ENCODE measurements at places on chromosomes 11 and 22.
A peak's percentile ranks its signal among the peaks of the same experiment; 100 is the strongest.

DNA sequence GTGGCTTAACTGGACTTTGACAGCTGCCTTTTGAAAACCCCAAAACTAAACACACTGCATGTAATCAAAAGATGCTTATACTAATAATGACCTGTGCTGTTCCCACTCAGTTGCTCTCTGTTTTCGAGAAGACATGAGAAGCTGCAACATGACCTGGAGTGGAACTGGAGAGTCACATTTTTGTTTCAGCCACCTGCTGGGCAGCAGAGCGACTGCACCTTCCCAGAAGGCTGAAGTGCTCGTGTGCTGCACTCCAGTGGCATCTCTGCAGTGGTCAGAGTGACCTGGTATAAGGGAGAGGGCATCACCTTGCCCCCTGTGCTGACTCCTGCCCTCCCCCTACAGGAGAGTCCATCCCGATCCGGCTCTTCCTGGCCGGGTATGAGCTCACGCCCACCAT lies 8.6 kb downstream of the THYN1 start:
- peak; percentile 52 for DNase-seq

- DNase-seq: peak; percentile 73
These were observed 10.7 kb upstream of the NLRP6 start for GRCh38 chr11:267491-267994.

DNA sequence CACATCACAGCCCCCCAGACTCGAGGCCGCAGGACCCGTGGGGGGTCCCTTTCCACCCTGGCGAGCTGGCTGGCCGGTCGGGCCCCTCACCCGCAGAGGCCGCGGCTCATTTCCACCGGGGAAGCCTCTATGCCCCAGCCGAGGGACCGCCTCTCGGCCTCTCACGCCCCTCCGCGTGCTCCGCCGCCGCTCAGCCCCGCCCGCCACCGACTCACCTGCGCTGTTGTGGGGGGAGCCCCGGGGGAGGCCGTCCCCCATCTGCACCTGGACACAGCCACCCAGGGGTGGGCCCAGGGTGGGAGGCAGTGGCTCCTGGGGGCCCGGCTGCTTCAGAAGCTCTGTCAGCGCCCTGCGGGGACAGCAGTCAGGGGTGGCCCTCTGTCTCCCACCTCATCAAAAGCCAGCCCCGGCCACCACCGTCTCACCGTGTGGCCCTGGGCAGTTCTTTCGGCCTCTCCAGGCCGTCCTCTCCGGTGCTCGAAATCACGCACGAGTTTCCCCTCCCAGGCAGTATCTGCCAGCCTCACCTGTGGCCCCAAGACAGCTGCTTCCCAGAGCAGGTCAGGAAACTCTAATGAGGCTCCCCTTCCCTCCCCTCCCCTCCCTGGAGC lies 3.8 kb downstream of the SHISA8 start:
- no peak for DNase-seq

DNA sequence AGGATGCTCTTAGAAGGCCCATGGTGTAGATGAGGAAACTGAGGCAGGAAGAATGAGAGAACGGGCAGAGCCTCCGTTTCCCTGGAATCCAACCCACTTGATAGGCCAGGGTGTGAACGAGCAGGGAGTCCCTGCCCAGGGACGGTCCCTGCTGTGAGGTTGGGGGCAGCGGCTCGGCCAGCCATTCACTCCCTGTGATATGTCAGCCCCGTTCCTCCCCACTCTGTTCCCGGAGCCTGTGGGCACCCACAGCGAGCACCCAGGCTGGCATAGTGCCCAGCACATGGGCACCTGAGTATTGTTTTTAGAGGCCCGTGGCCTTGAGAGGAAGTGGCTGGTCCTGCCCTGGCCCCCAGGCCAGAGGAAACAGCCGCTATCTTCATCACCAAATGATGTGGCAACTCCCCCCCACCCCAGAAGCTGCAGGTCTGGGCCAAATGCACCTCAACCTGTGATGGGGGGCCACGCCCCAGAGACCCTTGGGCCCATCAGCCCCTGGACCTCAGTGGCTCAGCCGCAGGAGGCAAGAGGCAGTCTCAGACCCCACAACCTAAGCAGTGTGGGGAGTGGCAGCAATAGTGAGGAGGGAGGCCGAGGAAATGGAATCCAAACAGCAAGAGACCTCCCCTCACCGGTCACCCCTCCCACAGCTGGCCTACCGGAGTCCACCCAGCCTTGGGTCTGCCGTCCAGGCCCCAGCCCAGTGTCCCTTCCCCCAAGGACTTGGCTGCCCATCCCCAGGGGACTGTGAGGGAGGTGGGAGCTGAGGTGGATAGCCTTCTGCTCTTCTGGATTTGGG lies 2.1 kb downstream of the ALDH3B1 start:
- no peak for DNase-seq

GRCh38 chr22:36336246-36337182 lies 51.3 kb downstream of the MYH9 start:
- DNase-seq: no peak

- no peak for DNase-seq
These were observed 1005.9 kb downstream of the BRD1 start for GRCh38 chr22:48821727-48822126.

- DNase-seq: no peak
These were observed 1168.2 kb downstream of the BRD1 start for GRCh38 chr22:48659404-48659996.

DNA sequence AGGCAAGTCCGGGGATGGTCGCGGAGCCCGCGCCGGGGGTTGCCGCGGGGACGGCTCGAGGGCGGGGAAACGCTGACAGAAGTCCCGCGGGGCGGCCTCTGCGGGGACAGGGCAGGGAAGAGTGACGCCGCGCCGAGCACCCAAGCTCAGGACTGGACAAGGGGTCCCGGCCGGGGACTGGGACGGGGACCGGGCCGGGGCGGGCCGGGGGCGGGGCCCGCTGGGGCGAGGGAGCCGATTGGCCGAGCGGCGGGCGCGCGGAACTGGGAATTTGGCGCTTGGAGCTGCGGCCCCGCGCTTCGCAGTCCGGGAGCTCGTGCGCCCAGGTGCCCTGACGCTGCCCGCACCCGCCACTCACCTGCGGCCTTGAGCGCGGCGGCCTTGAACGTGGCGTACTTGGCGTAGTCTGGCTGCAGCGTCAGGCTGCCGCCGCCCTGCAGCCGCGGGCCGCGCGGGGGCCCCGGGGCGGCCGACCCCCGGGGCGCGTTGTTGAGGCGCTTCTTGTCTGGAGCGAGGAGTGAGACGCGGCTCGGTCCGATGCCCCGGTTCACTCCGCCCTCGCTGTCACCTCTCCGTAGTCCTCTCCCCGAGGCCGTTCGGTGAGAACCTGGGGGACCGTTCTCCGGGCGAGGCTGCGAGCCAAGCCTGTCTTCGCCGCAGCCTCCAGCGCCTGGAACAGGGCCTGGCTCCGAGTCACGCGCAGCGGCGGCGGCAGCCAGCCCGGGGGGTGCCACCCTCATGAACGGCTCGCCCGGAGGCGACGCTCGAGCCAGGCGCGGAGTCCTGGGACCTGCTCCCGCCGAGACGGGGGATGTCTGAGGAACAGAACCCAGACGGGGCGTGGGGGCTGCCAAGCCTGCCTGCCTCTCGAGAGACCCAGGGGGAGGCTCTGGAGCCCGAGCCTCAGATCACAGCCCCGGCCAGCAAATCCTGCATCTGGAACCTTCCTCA lies 4.5 kb downstream of the SHISA8 start:
- no peak for DNase-seq

GRCh38 chr11:130121445-130121978 lies 38.1 kb upstream of the ST14 start:
- no peak for DNase-seq

DNA sequence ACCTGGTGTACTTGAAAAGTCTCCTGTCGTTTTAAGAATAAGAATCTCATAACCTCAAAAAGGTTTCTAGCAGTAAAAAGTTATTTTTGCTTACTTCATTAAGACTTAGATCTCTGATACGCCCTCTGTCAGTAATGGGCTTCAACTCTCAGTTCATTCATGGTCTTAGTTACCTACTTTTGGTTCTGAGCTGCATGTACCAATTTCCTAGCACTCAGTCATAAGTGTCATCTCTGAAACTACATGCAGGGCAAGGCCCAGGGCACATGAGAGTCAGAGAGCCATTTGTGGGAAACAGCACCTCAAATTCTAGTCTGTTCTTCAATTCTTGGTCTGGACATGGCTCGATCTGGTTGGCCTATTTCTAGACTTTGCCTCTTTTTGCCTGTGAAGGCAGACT lies 838.4 kb downstream of the FAM181B start:
- DNase-seq: no peak

GRCh38 chr11:123547180-123547579 lies 107.2 kb downstream of the SCN3B start:
- DNase-seq: peak; percentile 7

GRCh38 chr11:105960252-105961245 lies 61.5 kb downstream of the MSANTD4 start:
- no peak for DNase-seq

DNA sequence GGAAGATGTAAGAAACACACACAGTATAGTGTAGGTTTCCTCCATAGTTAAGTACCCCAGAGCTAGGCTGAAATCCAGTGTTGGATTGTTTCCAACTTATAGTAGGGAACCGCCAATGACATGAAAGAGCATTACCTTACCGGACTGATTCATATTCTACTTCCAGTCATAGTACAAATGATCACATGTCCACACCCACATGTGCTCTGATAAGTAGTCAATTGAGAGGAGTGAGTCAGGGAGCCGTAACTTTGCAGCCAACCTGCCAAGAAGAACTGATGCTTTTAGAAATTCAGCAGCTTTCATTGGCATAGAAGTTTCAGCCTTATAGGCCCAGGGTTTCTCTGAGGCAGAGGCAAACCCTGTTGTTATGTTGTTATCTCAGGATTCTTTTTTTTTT lies 240.6 kb downstream of the ETS1 start:
- DNase-seq: no peak

GRCh38 chr11:2153581-2154194 lies 7.3 kb downstream of the INS start:
- DNase-seq: no peak

DNA sequence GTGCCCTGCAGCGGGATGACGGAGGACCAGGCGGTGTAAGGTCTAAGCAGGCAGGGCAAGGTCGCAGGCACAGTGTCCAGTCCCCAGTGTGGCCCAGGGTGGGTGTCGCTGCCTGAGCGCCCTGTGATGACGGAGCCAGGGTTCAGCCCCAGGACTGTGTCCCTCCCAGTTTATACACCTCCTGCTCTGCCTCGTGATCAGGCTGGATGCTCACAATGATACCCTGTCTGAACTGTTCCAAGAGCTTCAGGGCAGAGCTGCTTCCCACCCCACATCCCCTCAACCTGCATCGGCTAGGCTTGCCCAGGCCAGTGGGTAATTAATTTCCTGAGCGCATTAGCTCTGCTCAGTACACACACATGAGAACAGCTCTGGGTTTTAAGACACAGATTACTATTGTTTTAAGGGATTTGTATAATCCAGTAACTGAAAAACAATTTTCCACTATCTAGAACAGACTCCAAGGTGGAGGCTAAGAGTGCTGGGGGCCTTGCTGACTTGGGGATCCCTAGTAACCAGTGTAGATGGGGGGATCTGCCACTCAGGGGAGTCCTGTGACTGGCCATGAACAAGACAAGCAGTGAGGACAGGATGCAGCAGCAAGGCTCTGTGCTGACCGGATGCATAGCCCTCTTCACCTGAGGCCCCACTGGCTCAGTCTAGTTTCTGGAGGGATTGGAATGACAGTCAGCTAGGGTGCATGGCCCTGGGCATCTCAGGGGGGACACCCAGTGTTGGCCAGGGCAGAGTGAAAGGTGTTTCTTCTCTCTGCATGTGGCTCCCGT lies 34.1 kb downstream of the GNAZ start:
- DNase-seq: no peak

GRCh38 chr11:68933605-68934320 lies 30.1 kb downstream of the IGHMBP2 start:
- DNase-seq: no peak

DNA sequence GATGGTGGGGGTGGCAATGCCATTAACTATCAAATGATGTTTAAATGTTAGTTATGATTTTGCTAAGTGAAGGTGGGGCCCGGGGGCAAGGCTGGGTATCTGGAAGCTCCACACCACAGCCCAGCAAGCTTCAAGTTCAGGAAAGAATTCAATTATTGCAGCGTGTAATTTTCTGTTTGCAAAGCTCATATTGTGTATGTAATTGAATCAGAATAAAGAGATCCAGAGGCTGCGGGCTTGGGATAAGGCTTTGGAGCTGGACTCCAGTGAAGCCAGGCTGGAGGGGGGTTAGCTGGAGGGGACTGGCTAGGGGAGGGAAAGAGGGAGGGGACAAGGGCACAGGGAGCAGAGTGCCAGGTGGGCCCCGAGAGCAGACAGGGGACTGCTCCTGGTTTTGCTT lies 557.1 kb upstream of the CADM1 start:
- no peak for DNase-seq

DNA sequence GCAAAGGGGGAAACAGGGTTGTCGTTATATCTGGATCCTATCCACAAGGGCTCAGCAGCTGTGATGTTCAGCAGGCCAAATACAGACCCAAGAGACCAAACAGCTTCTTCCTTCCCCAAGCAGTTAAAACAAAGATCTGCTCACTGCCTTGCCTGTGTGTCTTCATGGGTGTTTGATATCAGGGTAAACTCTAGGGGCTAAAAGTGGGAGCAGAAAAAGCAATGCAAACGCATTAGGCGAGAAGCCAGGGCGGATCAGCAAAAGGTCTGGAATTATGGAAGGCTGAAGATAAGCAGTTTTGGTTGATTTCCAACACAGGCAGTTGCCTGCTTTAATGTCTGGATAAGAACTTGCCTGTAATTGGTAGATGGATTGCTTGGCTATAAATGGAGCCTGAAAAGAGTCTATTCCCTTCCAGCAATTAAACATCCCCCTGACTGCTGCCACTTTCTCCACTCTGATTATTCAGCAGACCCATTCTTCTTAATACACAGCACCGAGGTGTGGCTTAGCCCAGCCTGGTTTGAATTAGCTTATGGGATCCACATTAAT lies 126.3 kb downstream of the COMMD9 start:
- DNase-seq: no peak

GRCh38 chr22:37488337-37489135 lies 2.4 kb upstream of the MFNG start:
- DNase-seq: no peak

DNA sequence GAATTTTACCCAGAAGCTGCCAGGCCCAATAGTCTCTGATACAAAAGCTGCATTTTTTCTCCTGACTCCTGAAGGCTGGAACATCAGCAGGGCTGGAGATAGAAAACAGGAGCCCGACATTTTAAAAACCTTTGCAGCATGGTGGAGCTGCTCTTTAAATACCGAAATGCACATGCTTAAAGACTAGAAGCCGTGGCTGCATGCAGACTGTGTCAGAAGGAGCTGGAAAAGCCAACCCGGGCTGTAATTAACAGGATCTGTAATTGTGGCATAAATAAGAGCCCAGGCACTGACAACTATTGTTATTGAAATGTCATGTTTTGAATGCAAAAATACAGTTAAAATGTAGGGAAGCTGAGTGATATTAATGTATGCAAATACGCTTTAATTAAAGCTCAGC lies 304.9 kb upstream of the PLET1 start:
- DNase-seq: no peak

- no peak for DNase-seq
These were observed 51.3 kb upstream of the HMGXB4 start for GRCh38 chr22:35205961-35206360.

All from OCI-LY7 (cell line).